ENCODE measurements at places on chromosomes 1 and 21. TPM values are rescaled to one million over a fixed set of nuclear protein-coding genes. Genes with fewer than 3 reads are reported as not detected.

The LRRN2 gene
- total RNA-seq = 31.9 TPM

The C1orf167 gene
- not detected for total RNA-seq

The FAM229A gene
- total RNA-seq = 4.1 TPM

DNA sequence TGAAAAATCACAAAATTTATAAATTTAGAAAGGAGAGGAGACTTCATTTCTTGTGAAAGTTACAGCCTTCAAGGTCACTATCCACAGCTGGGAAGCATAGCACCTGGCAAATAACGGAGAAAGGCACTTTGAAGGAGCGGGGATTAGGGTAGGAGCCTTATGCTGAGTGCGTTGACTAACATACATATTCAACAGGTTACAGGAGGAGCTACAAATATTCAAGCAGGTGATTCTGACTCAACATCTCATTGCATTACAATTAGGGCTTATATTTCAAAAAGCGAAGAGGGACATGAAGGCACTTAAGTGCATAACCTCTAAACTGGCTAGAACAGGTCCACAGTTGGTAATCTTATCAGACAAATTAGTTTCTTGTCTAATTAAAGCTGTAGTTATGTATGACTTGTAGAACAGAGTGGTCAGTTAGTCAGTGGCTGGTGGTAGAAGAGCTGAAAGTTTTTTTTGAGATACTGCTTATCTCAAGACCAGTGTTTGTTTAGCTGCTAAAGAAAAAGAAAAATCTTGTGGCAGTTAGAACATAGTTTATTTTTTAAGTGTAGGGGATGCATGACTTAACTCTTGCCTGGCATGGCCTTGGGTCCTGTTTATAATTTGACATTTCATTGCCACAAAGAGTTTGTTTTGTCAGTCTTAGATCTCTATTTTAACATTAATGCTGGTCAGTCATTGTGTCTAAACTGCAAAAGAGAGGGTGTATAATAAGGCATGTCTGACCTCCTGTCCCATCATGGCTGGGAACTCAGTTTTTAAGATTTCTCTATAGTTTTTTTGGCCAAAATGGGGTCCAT, 311.5 kb downstream of the DUSP10 start:
- no peak for DNase-seq

DNA sequence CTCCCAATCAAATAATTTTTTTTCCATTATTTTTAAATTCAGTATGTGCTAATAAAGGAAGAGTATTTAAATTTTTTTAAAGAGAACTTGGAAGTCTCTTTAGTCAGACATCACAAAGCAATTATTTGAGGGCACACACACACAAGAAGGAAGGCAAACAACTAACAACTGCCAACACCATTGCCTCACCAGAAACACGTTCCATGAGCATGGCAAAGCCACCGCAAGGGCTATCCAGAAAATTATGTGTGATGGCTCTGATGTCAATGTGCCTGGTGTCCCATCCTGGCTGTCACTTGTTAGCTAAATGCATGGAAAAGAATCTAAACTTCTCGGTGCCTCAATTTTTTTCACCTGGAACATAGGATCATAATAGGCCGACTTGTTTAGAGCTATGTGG, 262.9 kb downstream of the SEC16B start:
- DNase-seq = no peak

DNA sequence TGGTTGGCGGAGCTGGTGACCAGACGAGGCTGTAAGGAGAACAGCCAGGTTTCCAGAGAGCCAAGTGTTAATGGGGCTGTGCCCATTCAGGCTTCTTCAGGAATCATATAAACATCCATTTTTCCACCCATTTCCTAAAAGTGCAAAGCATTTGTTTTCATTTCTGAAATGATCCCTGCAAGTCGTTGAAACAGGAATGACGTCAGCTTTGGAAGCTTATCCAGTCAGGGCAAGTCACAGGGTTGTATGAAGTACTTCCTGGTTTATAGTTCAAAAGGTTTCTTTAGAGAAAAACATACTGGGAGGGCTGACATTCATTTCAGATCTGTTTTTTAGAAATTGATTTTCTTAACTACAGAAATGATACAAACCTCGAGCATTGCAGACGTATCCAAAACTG, 29.2 kb downstream of the IGSF5 start:
- no peak for DNase-seq

- DNase-seq = no peak
Observed at GRCh38 chr1:98133131-98133530, 212.3 kb upstream of the DPYD start.

- DNase-seq = no peak
Observed at GRCh38 chr1:119924948-119925898, 28.9 kb upstream of the ADAM30 start.

DNA sequence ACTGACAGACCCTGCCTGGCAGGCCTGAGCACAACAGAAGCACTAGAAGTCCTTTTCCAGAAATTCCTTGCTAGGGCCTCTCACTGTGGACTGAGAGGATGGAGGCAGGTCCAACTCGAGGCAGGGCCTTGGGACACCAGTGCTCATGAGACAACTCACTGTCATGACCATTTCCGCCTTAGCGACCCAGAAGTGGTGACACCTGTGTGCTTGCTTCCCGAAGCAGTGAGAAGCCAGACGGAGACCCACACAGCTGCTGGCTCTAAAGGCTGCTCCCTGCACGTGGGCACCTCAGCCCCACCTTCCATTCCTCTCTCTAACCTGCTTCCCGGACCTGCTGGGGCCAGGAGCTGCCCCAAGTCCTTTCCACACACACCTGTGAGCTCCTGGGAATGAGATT, 33.0 kb downstream of the KCNC4 start:
- DNase-seq = no peak

GRCh38 chr1:107949467-107950253, 15.3 kb downstream of the VAV3 start:
- DNase-seq = no peak

The GPATCH3 gene
- 13.8 TPM for total RNA-seq

The EDARADD gene
- total RNA-seq = not detected

DNA sequence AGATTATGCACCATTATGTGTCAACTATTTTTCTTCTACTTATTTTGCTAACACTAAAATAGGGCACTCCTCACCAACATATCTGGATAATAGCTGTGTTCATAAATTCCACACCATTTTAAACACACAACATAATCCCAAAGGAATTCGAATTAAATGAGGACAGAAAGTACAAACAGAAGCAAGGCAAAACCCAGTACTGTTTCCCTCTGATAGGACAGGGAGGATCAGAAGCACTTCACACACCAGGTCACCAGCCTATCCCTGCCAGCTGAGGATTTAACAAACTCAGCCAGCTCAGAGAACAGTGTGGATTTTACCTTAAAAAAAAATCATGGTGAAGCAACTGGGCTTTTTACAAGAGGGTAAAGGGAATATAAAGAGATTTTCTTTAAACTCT, 20.0 kb downstream of the CRYZ start:
- no peak for DNase-seq

- no peak for DNase-seq
Observed at GRCh38 chr1:197884173-197884572, 18.3 kb upstream of the C1orf53 start.

DNA sequence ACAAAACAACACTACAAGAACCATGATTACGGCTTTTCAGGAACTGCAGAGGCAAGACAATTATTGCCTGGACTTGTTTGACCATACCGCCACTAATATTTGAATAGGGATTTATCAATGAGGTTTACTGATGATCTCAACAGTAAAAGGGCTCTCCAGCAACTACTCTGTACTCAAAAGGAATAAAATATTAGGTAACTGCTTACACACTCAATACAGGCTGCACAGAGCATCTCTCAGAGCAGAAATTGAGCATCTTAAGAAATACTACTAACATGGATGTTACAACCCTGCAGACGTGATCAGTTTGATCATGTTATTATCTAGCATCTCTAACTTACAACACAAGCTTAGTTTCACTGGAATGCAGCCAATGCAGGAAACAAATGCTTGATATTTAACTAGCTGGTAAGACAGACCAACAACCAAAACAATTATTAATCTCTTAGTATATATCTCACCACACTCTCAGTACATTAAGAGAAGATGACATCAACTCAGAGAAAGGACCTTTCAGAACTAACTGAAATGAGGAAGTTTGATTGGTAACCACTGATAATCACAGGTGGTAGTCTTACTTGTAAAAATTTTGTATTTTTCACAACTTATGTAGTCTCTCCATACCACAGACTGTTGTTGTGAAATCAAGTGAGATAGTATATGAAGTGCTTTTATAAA, 52.2 kb downstream of the PUM1 start:
- DNase-seq = no peak

DNA sequence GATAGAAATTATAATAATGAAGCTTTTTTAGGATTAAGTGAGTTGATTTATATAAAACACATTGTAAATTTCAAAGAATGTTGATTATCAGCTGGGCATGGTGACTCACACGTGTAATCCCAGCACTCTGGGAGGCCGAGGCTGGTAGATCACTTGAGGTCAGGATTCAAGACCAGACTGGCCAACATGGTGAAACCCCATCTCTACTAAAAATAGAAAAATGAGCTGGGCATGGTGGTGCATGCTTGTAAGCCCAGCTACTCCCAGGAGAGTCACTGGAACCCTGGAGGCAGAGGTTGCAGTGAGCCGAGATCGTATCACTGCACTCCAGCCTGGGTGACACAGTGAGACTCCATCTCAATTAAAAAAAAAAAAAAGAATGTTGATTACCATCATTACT, 18.4 kb downstream of the ADAMTS1 start:
- DNase-seq = no peak

GRCh38 chr1:206497774-206498173, 9.6 kb upstream of the RASSF5 start:
- no peak for DNase-seq

DNA sequence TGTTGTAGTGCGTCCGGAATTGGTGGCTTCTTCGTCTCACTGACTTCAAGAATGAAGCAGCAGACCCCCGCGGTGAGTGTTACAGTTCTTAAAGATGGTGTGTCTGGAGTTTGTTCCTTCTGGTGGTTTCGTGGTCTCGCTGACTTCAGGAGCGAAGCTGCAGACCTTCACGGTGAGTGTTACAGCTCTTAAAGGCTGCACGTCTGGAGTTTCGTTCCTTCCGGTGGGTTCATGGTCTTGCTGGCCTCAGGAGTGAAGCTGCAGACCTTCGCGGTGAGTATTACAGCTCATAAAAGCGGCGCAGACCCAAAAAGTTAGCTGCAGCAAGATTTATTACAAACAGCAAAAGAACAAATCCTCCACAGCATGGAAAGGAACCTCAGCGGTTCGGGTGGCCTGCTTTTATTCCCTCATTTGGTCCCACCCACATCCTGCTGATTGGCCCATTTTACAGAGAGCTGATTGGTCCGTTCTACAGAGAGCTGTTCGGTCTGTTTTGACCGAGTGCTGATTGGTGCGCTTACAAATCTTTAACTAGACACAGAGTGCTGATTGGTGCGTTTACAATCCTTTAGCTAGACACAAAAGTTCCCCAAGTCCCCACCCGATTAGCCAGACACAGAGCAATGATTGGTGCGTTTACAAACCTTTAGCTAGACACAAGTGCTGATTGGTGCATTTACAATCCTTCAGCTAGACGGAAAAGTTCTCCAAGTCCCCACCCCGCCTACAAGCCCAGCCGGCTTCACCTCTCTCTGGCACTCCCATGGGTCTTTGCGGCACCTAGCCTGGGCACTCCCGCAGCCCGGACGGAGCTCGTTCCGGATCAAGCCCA, 49.6 kb upstream of the KRTAP19-8 start:
- DNase-seq = no peak

DNA sequence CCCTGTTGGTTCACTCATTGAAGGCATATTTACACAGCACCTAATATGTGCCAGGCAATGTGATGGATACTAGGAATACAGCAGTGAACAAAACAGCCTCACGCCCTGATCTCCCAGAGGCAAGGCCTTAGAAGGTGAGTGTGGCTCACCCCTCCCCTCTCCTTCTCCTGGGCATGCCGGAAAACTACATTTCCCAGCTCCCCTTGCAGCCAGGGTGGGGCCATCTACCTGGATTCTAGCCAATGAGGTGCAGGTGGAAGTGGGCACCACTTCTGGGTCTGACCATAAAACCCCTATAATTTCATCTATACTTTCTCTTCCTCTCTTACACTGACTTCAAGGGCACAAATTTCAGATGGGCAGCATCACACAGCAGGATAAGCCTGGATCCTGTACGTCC, 63.8 kb downstream of the FBXO2 start:
- no peak for DNase-seq

The GSTM5 gene
- total RNA-seq = 19.6 TPM

GRCh38 chr1:109199710-109200109, 14.0 kb upstream of the SARS1 start:
- DNase-seq = no peak

- DNase-seq = no peak
Observed at GRCh38 chr1:200311256-200311655, 98.6 kb downstream of the ZNF281 start.
